ENCODE measurements at places on chromosomes 7 and 10. TPM values are rescaled to one million over a fixed set of nuclear protein-coding genes. Genes with fewer than 3 reads are reported as not detected.

DNA sequence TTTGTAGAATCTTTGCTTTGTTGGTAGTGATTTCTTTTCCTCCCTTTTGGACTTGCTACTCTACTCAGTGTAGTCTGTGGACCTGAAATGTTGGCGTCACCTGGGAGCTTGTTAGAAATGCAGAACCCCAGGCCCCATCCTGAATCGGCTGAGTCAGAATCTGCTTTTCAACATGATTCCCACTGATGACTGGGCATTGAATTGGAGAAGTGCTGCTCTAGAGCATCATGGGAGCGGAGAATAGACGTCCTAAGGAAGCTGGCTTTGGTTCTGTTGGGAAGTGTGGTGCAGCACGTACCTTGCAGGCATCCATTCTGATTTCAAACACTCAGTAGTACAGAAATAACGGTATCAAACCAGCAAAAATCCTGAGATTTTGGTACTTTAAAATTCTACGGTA lies 54.7 kb downstream of the RBM33 start:
- DNase-seq = no peak

DNA sequence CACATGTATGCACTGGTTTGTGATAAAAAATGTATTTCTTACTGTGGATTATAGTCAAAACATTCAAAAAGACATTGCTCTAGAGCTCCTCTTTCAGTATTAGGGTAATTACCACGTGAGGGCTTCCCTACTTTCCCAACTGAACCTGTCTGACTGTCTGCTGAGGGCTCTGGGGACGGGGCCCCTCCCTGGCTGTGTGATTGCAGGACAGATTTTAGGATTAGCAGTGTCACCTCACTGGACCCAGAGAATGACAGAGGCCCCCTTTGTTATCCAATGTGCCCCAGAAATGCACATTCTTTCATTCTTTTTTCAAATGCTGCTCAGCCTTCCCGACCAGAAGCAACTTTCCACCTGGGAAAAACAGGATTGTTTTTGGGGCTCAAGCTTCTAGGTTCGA lies 43.6 kb upstream of the MXI1 start:
- DNase-seq = no peak

GRCh38 chr10:122878799-122879338 lies 512 bp downstream of the FAM24B start:
- no peak for DNase-seq

DNA sequence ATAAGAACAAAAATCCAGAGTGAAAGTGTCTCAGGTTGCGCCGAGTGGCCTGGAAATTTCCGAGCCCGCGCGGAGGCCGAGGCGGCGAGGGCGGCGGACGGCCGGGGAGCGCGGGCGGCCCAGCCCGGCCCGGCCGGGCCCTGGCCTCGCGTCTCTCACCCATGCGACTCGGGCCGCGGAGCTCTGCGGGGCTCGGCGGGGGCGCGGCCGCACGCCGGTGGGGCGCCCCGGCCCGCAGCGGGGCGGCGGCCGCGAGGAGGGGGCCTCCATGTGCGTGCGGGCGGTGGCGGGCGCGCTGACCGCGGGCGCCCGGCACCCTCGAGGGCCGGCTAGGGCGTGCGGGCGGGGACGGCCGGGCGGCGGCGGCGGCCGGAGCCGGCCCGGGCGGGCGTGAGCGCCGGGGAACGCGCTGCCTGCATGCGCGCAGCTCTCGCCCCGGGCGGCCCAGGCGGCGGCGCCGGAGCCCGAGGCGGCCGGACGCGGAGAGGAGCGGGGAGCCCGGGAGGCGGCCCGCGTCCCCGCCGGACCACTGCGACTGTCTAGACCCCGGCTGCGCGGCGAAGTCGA lies 302 bp upstream of the EN2 start:
- no peak for DNase-seq

DNA sequence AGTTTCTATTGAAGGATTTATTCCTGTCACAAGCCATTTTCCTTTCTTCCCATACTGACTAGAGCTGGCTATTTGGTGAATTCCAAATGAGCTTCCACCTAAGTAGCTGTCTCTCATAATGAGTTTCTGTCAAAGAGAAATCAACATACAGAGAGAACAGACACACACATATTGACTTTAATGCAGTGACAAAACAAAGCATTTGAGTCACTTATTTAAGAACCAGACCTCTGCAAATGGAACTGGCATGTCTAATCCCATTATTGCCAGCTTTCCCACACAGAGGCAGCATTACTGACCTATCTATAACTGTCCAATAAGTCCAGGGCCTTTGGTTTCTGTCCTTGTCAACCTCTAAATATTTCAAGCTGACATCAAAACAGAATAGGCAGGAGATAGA lies 179.3 kb upstream of the CSTF2T start:
- no peak for DNase-seq

DNA sequence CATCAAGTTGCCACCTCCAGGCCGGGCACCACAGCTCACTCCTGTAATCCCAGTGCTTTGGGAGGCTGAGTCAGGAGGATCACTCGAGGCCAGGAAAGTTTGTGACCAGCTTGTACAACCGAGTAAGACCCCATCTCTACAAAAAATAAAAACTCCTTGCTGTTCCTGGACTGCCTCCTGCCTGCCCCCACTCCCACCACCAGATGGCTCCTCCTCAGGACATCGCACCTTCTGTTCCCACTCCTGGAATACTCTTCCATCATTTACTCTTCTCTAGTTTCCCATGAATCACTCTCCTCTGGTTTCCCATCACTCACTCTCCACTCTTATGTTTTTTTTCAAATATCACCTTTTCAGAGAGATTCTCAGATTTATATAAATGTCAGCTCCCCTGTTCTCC lies 540.7 kb downstream of the CALN1 start:
- DNase-seq = no peak

GRCh38 chr7:158559356-158559755 lies 28.3 kb downstream of the PTPRN2 start:
- no peak for DNase-seq

- DNase-seq = no peak
These were observed 20.6 kb downstream of the HNRNPA2B1 start for GRCh38 chr7:26179826-26180497.

DNA sequence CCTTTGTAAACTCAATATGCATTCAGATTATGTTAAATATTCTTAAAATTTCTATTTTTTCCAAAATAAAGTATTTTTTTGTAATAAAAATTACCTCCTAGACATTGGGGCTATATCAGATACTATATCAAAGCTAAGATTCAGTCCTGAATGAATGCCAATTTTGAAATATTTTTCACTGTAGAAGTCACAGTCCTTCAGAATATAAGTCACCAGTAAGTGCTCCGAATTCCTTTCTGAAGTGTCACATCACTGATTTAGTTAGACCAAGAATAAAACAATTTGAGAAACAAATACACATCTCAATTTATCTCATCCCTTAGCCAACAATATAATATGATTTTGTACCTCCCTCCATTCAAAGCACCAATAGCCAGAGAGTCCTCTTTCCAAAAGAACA lies 33.9 kb upstream of the GSAP start:
- DNase-seq = no peak

GRCh38 chr10:61286686-61287085 lies 166.5 kb downstream of the TMEM26 start:
- DNase-seq = no peak

- DNase-seq = no peak
These were observed 36.9 kb upstream of the CCDC3 start for GRCh38 chr10:13038391-13038790.

C10orf67 gene
- total RNA-seq = not detected

Measured in thoracic aorta (tissue), 2 donors.